Stimulated activated CD8-positive, alpha-beta memory T cell treated with anti-CD3 and anti-CD28 coated beads, Interleukin-4, amount 100 ng/mL, for 24 hours (primary cell): ENCODE measurements at places on chromosomes 4 and X.

DNA sequence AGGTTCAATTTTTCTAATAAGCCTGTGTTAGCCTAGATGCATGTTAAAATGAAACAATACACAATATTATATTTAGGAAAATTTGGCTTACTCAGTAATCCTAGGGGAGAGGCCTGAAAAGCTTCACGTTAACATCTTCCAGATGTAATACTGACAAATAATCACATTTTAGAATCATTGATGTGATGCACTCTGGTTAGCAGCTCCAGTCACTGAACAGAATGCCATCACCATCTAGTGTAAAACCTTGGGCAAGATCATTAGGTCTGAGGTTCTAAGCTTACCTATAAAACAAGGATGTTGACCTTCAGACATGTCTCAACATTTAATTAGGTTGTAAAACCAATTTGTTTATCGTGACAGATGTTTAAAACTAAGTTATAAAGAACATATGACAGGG lies 1704.8 kb downstream of the STIM2 start:
- no peak for DNase-seq

- DNase-seq: no peak
Measured at GRCh38 chrX:73922856-73923455, 360.0 kb downstream of the CHIC1 start.

DNA sequence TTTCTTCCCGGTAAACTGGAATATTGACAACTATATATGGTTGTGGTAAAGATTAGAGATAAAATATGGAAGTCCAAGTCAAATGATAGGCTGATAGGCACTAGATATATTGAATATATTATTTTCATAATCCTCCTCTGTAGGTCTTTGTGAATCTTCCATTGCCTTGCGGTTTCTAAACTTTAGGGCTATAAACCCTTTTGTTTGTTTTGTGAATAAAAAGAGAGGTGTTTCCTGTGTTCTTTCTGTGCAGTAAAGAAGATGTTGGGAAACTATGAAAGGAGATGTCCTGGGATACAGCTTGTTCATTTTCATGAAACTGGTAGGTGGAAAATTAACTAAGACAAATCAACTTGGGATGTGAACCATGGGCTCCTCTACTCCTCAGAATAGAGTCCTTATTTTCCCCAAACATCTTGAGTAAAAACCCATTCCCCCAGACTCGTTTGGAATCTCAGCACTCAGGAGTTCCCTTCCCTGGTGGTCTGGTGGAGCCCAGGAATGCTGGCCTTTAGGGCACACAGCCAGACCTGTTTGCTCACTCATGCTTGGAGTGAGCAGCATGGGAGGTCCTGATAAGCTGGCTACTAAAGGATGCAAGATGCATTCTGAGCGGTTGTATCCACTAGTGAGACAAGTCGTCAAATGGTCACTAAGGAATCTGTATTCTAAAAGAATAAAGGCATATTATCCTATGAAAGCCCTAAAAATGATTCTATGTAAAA lies 22.2 kb downstream of the PRDM8 start:
- no peak for DNase-seq

DNA sequence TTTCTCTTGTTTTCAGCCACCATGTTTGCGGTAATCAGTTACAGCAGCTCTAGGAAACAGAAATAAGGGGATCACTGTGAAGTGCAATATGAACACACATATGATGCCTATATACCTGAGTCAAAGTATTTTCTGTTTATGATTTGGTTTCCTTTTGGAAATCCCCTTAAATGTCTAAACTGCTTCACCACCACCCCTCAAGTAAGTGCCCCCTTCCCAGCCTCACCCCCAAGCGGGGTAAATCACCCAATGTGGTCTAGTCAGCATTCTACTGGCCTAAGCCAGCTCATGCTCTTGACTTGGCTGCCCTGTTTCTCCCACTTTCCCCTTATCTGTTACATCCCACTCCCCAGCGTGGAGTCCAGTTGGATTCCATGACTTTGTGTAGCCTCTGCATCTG lies 176.5 kb downstream of the QDPR start:
- no peak for DNase-seq

- no peak for DNase-seq
Measured at GRCh38 chrX:19750783-19751467, 136.5 kb downstream of the SH3KBP1 start.

GRCh38 chr4:23934223-23934622 lies 44.4 kb upstream of the PPARGC1A start:
- no peak for DNase-seq

- DNase-seq: no peak
Measured at GRCh38 chr4:108201774-108202173, 33.0 kb upstream of the LEF1 start.

- no peak for DNase-seq
Measured at GRCh38 chrX:154098551-154098950, 1.0 kb upstream of the MECP2 start.
